Naive thymus-derived CD8-positive, alpha-beta T cell (primary cell): ENCODE measurements at places on chromosomes 4 and X. TPM values are rescaled to one million over a fixed set of nuclear protein-coding genes. Genes with fewer than 3 reads are reported as not detected.

DNA sequence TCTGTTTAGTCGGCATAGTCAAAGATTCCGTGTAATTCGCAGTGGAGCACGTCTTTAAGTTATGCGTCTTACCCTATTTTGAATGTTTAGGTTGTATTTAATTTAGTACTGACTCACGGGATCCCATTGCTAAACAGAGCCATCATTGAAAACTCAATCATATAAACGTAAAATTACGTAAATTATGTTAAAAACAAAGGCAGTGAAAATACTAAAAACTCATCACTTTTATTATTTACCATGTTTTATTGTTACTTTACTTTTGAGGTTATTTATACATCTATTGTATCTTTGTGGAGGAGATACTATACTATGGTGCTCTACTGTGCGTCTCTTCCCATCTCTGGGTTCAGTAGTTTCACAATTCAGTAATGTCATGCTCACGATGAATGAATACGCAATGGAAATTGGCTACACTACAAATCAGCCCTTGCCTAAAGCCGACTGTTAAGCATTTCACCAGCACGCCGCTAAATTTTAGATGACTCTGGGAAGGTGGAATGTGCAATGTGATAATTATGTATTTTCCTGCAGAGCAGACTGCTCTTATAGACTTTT is 944 bp downstream of the FUNDC2 start:
- no peak for DNase-seq
- peak overlapping the region; percentile 95 for H3K27ac ChIP-seq
- peak overlapping the region; percentile 86 for H3K4me3 ChIP-seq
- H3K36me3 ChIP-seq = peaks cover 3% of the 10 kb centered on the region

- no peak for DNase-seq
- H3K27ac ChIP-seq = no peak overlapping the region
- H3K36me3 ChIP-seq = no peaks in the 10 kb centered on the region
- peaks cover 3% of the 10 kb centered on the region for H3K27me3 ChIP-seq
Observed at GRCh38 chr4:100588076-100588475, 70.3 kb upstream of the EMCN start.

GRCh38 chr4:1152290-1152689 is 20.1 kb downstream of the SPON2 start:
- peaks cover 1% of the 10 kb centered on the region for H3K4me1 ChIP-seq
- no peak overlapping the region for H3K27ac ChIP-seq
- H3K4me3 ChIP-seq = no peak overlapping the region
- no peak for DNase-seq
- peaks cover 5% of the 10 kb centered on the region for H3K27me3 ChIP-seq

GRCh38 chrX:66635360-66635759 is 3.5 kb downstream of the EDA2R start:
- no peaks in the 10 kb centered on the region for H3K36me3 ChIP-seq
- no peak for DNase-seq
- H3K4me1 ChIP-seq = peaks cover 10% of the 10 kb centered on the region
- H3K27ac ChIP-seq = no peak overlapping the region
- H3K27me3 ChIP-seq = no peaks in the 10 kb centered on the region

DNA sequence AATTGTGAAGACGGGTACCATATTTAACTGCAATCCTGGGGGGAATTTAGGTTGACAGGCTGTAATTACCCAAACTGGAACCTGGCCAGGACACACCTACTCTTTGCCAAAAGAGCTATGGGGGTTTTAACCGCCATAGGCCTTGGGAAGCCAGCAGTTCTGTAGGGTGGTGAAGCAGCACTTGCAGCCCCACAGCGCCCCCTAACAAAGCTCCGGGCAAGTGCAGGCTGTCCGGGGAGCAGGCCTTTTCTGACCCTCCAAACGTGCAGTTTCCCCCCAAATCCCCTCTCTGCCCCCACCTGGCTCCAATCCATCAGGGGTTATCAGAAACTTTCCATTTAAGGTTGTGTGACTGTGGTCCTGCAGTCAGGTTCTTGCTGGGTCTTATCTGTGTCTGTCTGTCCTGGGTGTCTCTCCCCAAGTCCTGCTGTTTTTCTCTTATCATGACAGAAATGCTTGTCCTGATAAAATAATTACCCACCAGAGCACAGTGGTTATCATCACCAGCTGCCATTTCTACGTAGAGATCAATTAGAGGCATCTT is 350.9 kb downstream of the MID1IP1 start:
- no peaks in the 10 kb centered on the region for H3K27me3 ChIP-seq
- no peaks in the 10 kb centered on the region for H3K36me3 ChIP-seq
- DNase-seq = peak; percentile 26
- no peak overlapping the region for H3K27ac ChIP-seq

DNA sequence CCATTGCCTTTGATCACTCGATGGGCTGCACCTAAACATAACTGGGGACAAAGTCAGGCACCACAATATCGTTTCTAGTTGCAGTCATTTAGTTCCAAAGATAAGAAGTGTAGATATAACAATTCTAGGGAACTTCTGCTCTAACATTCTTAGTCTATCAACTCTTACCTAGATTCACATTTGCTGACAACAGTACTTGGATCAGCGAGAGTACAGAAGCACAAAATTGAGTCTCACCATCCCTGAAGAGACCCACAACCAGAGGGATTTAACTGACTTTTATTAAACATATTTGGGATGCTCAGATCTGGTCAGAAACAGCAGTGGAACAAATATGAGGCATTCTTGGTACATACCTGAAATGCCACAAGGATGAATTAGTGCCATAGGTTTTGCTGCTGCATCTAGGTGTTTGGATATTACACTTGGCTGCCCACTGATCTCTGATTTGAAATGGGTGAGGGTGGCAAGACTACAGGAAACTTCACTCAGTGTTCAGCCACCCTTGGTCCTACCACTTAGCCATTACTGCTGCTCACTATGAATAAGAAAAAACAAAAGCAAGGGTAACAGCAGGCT is 28.9 kb upstream of the HUWE1 start:
- peaks cover 49% of the 10 kb centered on the region for H3K4me1 ChIP-seq
- H3K36me3 ChIP-seq = peaks cover 2% of the 10 kb centered on the region
- H3K27ac ChIP-seq = peak overlapping the region; percentile 94

- no peaks in the 10 kb centered on the region for H3K27me3 ChIP-seq
- H3K4me3 ChIP-seq = no peak overlapping the region
- no peak overlapping the region for H3K27ac ChIP-seq
- no peaks in the 10 kb centered on the region for H3K4me1 ChIP-seq
- no peak for DNase-seq
Observed at GRCh38 chr4:34105311-34105710, 2139.0 kb downstream of the ARAP2 start.

DNA sequence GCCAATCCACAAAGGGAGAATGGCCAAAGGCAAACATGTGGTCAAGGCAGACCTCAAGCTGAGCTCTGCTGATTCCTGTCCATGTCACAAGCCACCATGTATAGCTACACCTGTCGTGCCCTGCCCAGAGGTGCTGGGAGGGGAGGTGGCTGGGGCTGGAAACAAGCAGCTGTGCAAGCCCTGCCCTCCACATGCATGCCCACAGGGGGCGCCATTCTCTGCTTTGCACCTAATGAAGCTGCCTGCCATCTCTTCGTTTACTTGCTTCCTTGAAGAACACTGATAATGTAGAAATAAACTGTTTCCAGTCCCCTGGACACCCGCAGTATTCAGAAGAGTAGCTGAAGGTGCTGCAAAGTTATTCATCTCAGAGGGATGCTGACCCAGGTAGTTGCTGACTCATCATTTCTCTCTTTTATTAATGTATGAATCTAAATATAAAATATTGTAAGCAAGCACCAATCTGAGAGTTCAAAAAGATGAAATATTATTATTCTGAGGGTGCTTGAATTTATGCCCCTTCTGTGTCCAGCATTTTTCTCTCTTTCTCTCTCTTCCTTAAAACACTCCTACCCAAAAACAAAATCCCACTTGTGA is 278.6 kb downstream of the ADGRA3 start:
- no peaks in the 10 kb centered on the region for H3K27me3 ChIP-seq
- H3K27ac ChIP-seq = no peak overlapping the region
- no peaks in the 10 kb centered on the region for H3K4me1 ChIP-seq
- H3K36me3 ChIP-seq = no peaks in the 10 kb centered on the region
- H3K4me3 ChIP-seq = peak overlapping the region; percentile 57
- DNase-seq = peak; percentile 6

DNA sequence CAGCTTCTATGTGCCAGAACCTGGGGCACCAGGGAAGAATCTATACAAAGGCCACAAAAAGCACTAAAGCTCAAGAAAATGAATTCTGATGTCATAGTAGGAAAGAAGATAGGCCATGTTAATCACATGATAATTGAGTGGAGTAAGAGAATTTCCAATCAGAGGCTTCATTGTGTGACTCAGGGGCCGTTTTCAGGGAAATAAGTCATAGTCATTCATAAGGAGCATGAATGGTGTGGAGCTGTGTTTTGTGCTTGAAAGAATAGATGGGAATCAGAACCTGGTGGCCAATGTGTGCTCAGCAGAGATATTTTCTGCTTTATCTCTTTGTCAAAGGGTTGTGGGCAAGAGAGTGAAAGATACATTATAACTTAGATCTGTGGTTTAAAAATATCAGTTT is 102.4 kb upstream of the ZDHHC15 start:
- H3K27me3 ChIP-seq = no peaks in the 10 kb centered on the region
- H3K4me3 ChIP-seq = no peak overlapping the region
- H3K27ac ChIP-seq = no peak overlapping the region
- no peaks in the 10 kb centered on the region for H3K4me1 ChIP-seq
- DNase-seq = no peak
- no peaks in the 10 kb centered on the region for H3K36me3 ChIP-seq

DNA sequence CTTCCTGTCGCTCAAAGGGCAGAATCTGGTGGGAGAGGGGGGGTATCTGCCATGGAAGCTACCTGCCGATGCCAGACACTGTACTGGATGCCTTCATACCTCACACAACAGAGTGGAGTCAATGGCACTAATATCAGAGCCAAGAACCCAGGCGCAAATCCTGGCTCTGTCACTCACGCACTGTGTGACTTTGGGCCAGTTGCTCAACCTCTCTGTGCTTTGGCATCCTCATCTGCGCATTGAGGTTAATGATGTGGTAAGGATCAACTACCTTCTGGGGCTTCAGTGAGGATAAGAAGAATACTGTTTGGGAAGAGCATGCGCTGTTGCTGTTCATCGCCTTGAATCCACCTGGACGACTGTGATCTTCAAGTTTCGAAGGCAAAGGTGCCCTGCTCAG is 70.6 kb downstream of the PPP2R2C start:
- H3K27ac ChIP-seq = no peak overlapping the region
- H3K36me3 ChIP-seq = no peaks in the 10 kb centered on the region
- H3K27me3 ChIP-seq = peaks cover 48% of the 10 kb centered on the region
- H3K4me3 ChIP-seq = no peak overlapping the region
- H3K4me1 ChIP-seq = peaks cover 2% of the 10 kb centered on the region

DNA sequence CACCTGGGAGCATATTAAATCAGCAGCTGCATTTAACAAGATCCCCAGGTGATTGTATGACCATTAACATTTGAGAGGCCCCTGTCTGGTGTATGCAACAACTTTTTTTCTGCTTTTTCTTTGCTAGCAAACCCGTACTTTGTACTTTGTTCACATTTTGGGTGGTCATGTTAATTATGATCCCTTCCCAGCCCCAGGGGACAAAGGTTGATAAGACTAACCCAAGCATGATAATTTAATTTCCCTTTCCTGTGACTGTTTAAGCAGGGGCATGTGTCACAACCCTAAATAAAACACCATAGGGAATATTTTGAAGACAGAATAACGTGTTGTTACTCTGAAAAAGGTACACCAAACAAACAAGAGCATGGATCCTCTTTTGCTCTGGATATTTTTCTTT is 332.0 kb downstream of the PCDH18 start:
- H3K27ac ChIP-seq = no peak overlapping the region
- H3K4me3 ChIP-seq = no peak overlapping the region
- no peak for DNase-seq

GRCh38 chr4:169018406-169018805 is 8.4 kb upstream of the CBR4 start:
- H3K27me3 ChIP-seq = peaks cover 9% of the 10 kb centered on the region
- no peak for DNase-seq
- no peaks in the 10 kb centered on the region for H3K36me3 ChIP-seq
- H3K27ac ChIP-seq = peak overlapping the region; percentile 15

- H3K27ac ChIP-seq = no peak overlapping the region
- H3K4me1 ChIP-seq = no peaks in the 10 kb centered on the region
Observed at GRCh38 chrX:72604112-72604511, 31.5 kb upstream of the HDAC8 start.

- H3K4me1 ChIP-seq = peaks cover 10% of the 10 kb centered on the region
- no peaks in the 10 kb centered on the region for H3K36me3 ChIP-seq
- no peak overlapping the region for H3K27ac ChIP-seq
- no peak overlapping the region for H3K4me3 ChIP-seq
- DNase-seq = no peak
Observed at GRCh38 chrX:149831473-149831872, 49.5 kb upstream of the MAGEA8 start.

DNA sequence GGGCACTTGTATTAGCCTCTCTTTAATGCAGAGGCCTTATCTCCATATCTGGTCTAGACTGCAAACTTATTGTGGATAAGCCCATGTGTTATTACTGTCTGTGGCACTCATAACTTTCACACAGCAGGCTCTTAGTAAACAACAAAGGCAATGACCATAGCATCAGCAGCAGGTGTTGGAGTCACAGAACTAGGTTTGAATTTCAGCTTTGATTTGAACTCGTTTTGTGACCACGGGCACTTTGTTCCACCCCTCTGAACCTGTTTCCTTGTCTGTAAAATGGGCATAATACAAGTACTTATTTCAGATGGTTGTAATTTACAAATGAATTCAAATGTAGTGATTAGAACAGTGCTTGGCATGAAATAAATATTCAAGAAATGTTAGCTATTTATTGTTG is 121.8 kb upstream of the C1GALT1C1 start:
- H3K4me1 ChIP-seq = peaks cover 23% of the 10 kb centered on the region
- H3K4me3 ChIP-seq = no peak overlapping the region
- no peaks in the 10 kb centered on the region for H3K36me3 ChIP-seq
- no peaks in the 10 kb centered on the region for H3K27me3 ChIP-seq

DNA sequence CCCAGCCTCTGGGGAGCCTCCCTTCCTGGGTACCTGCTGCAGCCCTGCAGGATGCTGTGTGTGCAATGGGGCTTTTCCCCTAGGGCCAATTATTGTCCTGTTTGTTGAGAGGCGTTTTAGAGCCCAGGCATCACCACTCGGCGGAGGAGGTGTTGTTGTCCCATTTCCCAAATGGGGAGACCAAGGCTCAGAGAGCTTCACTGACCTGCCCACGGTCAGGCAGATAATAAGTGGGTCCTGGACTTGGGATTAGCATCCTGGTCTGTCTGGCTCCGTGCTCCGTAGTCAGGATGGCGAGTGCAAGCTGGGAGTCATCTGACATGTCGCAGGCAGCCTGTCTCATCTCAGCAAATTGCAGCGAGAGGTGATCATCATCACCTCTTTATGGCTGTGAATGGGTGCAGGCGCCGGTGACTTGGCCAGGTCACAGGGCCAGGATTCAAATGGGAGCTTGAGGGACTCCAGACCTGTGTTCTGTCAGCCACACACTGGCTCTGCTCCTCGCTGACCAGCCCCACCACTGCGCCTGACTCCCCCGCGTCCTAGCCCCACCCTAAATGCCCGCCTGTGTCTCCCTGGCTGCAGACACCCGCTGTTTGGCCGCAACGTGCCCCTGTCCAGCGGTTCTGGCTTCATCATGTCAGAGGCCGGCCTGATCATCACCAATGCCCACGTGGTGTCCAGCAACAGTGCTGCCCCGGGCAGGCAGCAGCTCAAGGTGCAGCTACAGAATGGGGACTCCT is 16.6 kb downstream of the HTRA3 start:
- H3K27ac ChIP-seq = no peak overlapping the region
- H3K27me3 ChIP-seq = no peaks in the 10 kb centered on the region
- no peak for DNase-seq
- no peaks in the 10 kb centered on the region for H3K4me1 ChIP-seq
- H3K36me3 ChIP-seq = no peaks in the 10 kb centered on the region
- no peak overlapping the region for H3K4me3 ChIP-seq

AMOT gene
- total RNA-seq = 2.4 TPM

GLOD5 gene
- not detected for total RNA-seq

TMPRSS11E gene
- total RNA-seq = not detected

ARX gene
- total RNA-seq = not detected

SUPT20HL1 gene
- not detected for total RNA-seq

TBC1D8B gene
- total RNA-seq = 0.88 TPM
